Activated CD8-positive, alpha-beta memory T cell treated with anti-CD3 and anti-CD28 coated beads for 1 hour (primary cell): ENCODE measurements at places on chromosomes 13 and 19.

DNA sequence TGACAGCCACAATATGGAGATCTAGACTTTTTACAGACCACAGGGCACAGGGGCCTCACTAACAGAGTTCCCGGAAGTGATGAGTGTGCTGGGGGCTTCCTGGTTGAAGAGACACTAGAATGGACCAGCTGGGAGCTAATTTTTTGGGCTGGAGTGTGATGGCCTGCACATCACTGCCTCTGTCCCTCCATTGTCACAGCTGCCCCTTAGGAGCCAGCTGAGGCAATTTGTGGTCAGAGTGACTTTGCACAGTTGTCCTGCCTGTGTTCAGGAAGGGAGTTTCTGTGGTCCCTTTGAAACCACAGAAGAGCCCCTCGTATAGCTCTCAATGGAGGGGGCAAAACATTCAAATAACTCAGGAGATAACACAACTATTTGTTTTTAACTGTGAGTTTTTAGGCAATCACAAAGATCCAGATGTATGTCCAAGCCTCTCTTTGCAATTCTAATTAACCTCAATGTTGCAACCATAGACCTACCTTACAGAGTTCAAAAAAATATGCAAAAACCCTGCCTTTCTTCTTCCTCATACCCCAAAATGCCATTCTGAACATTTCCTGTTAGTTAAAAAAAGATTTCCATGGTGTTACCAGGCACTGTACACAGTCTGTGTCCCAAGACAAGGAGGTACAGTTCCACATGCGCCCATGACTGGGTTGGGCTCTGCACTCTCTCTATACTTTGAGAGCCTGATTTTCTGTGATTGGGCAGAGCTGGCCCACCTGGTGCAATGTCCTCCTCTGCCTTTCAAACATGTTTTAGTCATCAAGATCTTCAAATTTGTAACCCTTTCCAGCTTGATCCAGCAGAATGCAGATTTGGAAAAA is 2.4 kb downstream of the ALOX5AP start:
- DNase-seq = no peak

DNA sequence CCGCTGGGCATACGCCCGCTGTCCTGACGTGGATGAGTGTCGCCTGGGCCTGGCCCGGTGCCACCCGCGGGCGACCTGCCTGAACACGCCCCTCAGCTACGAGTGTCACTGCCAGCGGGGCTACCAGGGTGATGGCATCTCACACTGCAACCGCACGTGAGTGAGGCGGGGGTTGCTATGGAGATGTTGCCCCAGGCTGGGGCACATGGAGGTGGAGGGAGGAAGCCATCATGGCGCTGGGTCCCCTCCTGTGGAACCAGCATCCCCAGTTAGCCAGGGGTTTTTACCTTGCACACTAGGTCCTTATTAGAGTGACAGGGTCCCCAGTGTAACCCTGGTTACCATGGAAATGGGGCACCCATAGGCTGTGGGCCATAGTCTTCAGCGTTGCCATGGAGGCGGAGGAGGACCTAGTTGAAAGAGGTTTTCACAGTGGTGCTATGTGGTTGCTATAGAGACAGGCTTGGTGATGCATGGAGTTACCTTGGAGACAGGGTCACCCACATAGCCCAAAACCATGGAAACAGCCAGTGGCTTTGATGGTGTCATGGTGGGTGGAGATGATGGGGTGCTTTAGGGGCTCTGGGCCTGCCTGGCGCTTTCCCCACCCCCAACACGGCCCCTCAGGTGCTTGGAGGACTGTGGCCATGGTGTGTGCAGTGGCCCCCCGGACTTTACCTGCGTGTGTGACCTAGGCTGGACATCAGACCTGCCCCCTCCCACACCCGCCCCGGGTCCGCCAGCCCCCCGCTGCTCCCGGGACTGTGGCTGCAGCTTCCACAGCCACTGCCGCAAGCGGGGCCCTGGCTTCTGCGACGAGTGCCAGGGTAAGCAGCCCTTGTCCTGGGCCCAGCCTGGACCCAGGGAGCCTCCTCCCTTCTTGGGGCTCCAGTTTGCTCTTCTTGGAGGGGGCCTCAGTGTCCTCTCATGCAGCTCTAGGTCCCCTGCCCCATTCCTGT is 27.1 kb downstream of the MEGF8 start:
- no peak for DNase-seq

- no peak for DNase-seq
Measured at GRCh38 chr13:31881495-31881882, 142.2 kb downstream of the RXFP2 start.

- no peak for DNase-seq
Measured at GRCh38 chr13:33917190-33917589, 99.2 kb downstream of the RFC3 start.

DNA sequence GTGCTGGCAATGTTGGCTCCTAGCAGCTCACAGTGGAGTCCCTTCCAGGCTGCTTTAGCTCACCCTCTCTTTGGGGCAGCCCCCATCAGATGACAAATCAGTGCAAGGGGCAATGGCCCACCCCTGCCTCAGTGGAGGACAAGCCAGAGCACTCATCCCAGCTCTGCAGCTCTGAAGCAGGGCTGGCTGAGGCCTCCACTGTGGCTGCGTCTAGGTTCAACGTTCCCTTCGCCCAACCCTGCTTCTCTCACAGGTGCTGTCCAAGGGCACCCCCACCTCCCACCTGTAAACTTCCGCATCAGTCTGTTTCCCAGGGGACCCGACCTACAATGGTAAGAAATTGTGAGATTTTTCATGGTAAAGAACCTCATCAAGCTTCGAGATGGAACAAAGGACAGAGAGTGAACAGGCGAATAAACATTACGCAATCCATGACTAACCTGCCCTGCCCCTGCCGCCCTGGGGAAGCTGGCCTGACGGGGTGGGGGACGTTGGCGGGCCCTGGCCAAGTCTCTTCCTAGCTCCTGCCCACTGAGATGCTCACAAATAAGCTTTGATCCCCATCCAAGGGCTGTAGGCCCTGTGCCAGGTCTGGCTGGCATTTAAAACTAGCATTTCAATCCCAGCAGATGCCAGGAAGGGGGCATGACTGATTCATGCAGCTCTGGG is 40.5 kb downstream of the DZIP1 start:
- DNase-seq = no peak

- DNase-seq = no peak
Measured at GRCh38 chr19:38289955-38290354, 14.1 kb upstream of the C19orf33 start.

DNA sequence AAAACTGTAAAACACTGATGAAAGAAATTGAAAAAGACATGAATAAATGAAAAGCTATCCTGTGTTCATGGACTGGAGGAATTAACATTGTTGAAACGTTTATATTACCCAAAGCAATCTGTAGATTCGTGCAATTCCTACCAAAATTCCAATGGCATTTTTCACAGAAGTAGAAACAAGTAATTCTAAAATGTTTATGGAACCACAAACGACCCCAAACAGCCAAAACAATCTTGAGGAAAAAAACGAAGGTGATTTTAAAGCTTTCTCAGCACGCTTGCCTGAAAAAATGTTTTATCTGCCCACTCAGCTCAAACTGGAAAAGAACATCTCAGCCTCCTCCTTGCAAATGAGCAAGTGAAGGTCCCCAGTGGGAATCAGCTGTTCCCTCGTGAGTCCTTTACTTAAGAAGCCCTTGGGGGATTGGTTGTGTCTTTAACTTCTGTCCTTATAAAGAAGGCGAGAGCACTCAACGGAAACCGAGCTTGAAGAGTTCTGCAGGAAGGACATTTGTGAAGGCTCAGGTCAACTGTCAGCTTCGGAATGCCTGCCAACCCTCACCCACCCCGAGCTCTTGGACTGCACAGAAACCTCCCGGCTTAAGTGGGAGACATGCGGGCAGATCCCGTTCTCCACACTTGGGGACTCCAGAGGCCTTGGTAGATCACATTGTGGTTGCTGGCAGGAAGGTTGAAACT is 256.0 kb upstream of the IRS2 start:
- DNase-seq = no peak

- no peak for DNase-seq
Measured at GRCh38 chr19:58364146-58364545, 1.6 kb upstream of the ZNF497 start.

DNA sequence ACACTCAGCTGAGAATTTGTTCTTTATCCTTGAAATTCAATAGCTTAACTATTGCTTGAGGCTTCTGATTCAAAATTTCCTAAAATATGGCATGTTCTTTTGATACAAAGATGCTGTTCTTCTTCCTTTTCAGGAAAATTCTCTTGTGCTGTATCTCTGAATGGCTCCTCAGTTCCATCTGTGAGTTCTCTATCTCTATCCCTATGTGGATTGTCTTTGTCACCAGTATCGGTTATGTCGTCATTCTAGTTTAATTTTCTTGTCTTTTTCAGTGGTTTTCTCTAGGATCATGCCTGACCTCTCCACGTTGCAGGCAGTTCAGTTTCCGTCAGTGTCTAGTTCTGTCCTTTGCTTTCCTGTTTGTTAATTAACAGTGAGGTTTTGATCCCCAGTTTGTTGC is 104.6 kb upstream of the GJB6 start:
- DNase-seq = no peak

- DNase-seq = no peak
Measured at GRCh38 chr13:28231642-28232041, 93.3 kb downstream of the PAN3 start.

GRCh38 chr13:113508521-113509254 is 18.2 kb upstream of the DCUN1D2 start:
- DNase-seq = no peak

DNA sequence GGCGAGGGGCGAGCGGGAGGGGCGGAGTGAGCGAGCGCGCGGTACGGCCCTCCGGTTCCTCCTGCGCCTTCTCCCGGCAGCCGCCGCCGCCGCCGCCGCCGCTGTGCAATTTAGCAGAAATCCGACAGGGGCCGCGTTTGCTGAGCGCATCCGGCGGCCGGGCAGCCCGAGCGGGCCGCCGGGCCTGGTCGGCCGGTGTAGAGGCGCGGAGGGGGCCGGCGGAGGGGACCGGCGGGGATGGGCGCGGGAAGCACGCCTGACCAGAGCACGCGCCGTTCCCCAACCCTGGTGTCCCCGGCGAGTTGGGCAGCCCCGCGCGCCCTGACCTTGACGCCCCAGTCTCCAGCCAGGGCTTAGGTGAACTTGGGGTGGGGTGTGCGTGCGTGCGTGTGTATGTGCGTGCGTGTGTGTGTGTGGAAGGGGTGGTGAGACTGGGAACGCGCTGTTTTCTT is 144.5 kb upstream of the ZNF536 start:
- DNase-seq = no peak

DNA sequence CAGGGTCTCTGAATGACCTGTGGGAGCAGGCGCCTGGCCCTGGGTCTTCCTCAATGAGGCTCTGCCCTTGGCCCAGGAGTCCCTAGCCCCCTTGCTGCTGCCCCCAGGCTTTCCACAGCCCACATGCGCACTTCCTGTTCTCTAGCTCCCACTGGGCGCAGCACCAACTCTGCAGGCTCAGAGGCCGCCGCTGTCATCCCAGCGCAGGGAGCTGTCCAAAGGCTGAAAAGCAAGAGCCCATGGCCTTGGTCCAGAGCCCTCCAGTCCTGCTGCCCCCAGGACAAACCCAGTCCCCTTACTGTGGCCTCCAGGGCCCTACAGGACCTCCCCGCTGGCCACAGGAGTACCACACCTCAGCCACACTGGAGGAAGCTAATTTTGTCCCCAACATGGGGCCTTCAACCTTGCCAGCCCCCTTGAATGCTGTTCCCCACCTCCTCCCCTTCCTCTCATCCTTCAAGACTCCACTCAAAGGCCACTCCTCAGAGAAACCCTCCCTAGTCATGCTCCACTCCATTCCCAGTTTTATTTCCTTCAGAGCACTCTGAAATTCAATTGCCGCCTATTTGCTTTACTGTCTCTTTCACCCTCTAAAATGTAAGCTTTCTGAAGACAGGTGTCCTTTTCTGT is 8.0 kb upstream of the POU2F2 start:
- no peak for DNase-seq

DNA sequence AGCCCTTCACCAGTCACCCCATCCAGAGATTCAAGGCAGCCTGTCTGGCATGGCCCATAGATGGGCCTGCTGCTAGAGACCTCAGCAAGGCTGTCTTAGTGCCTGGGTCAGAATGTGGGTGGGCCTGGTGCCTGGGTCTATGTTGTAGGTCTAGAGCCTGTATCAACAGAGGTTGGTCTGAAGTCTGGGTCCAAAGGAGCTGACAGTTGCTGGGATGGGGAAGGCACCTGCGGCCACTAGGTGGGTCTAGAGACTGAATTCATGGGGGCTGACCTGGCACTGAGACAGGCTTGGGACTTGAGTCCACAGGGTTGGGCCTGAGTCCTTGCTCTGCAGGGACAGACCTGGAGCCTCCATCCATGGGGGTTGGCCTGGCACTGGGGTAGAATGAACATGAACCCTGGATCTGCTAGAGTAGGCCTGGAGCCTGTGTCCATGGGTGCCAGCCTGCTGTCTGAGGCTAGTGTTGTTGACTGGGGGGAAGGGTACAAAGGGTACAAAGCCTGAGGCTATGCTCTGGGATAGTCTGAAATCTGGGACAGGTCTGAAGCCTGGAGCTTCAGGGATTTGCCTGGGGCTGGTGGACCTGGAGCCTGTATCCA is 516.8 kb downstream of the OLFM4 start:
- DNase-seq = no peak

DNA sequence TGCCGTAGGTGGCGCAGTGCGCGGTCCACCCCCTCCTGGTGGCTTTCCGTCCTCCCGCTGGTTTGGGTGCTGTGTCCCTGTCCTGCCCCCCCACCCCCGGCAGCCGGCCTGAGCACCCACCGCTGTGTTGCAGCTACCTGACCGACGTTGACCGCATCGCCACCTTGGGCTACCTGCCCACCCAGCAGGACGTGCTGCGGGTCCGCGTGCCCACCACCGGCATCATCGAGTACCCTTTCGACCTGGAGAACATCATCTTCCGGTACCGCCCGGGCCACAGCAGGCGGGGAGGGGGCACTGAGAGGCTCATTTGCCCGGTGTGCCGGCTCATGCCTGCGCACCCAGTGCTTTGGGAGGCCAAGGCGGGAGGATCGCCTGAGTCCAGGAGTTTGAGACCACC is 20.6 kb downstream of the GNA11 start:
- no peak for DNase-seq

- DNase-seq = no peak
Measured at GRCh38 chr13:38496917-38497316, 147.3 kb downstream of the UFM1 start.

DNA sequence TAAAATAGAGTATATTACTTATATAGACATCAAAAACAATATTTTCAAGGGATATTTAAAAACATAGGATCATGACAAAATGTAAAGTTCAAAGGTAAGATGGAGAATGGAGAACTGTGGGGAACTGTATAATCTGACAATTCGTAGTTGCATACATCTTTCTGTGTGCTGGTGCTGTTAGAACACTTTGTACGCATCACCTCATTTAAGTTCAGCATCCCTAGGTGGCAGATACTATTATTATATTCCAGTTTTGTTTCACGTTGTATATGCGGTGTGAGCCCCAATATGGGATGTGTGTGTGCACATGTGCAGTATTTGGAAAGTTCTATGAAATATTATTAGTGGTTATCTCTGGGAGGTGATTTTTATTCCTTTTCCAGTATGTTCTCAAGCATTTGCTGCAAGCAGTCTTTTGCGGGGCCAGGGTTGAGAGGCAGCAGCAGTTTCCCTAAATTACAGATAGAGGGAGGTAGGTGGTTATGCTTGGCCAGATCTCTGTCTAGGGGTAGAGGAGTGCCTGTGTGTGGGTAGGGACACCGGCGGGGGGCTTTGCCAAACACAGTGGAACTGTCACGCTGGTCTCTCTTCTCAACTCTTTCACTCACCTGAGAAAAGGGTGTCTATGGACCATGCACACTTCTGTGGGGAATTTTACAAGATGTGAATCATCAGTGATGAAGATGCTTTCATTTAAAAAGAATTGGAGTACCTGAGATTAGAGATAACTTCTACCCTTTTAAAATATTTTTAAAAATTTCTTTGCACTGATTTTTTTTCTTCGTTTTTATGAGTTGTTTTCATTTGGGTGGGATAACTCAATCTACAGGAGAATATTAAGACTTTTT is 55.6 kb upstream of the ALOX5AP start:
- no peak for DNase-seq

- DNase-seq = no peak
Measured at GRCh38 chr13:24012648-24013047, 115.3 kb upstream of the C1QTNF9B start.
